ENCODE measurements at places on chromosomes 5 and 9.

DNA sequence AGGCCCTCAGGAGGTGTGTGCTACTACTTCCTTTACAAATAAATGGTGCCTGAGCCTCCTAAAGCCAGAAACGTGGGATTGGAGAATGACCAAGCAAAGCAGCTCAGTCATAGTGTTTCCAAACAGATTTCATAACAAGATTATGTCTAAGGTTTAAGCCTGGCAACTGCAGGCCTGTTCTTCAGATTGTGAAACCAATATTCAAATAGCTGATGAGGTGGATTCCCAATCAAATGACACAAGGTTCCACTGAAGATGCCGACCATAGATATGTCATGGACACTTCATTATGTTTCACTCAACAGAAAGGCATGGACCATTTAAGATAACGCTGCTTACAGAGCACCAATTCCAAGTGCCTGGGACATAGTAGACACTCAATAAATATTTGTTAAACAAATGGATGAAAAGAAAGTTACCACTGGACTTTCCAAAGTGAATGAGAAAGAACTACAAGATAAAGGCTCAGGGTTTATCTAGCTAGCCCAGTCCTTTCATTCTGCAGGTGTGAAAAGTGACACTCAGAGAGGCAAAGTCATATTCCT, 189.5 kb downstream of the ACTL7B start:
- no peak for DNase-seq

- no peak for DNase-seq
Observed at GRCh38 chr9:16319646-16320045, 550.8 kb downstream of the BNC2 start.

DNA sequence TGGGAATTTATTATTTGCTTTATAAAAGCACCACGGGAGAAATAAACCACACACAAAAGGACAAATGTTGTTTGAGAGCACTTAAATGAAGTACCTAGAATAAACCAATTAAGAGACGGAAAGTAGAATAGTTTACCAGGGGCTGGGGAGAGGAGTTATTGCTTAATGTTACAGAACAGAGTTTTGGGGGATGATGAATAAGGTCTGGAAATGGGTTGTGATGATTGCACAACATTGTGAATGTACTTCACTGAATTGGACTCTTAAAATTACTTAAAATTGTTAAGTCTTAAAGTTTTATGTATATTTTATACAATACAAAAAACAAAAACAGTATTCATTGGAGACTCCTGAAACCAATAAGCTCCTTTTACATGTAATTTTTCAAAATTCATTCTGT, 1.5 kb downstream of the ZBTB43 start:
- DNase-seq, result no peak

- no peak for DNase-seq
Observed at GRCh38 chr5:113233606-113234005, 201.2 kb downstream of the TSSK1B start.

DNA sequence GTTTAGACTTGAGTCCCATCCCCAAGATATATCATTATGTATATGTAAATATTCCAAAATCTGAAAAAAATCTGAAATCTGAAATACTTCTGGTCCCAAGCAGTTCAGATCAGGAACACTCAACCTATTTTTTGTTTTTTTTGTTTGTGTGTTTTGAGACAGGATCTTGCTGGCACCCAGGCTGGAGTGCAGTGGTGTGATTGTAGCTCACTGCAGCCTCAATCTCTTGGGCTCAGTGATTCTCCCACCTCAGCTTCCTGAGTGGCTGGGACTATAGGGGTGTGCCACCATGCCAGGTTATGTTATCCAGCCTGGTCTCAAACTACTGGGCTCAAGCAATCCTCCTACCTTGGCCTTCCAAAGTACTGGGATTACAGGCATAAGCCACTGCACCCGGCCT, 50.7 kb upstream of the TRAF1 start:
- no peak for DNase-seq

- no peak for DNase-seq
Observed at GRCh38 chr5:63919763-63920478, 42.3 kb downstream of the HTR1A start.

- no peak for DNase-seq
Observed at GRCh38 chr9:121707477-121708424, 56.3 kb downstream of the DAB2IP start.

GRCh38 chr5:56023296-56023695, 28.5 kb upstream of the IL6ST start:
- no peak for DNase-seq

DNA sequence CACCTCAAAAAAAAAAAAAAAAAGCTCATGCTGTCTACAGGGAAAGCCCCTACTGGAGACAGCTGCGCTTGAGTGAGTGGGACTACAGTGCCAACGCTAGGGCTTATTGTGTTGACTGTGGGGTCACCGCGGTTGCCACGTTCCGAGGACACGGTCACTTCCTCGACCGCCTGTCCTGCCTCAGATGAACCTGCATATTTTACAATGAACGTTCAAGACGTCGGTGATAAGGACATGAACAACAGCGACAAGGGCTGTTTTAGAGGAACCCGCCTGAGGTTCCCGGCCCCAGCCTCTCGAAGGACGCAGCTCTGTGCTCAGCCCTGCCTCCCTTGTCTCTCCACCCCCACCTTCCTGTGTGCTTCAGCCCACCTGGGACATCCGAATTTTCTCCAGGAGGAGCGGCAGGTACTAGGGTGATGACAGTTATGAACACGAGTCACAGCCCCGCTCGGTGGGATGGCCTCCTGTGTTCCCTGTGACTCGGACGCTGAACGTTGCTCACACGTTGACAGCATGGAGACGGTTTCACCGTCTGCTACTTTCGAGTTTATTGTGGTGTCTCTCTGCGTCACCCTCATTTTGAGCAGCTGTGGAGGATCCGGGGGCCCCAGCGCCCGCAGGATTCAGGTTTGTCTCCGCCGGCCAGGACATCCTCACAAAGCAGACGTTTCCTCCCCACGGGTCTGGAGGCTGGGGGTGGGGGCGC, 11.3 kb upstream of the DIPK1B start:
- no peak for DNase-seq

- DNase-seq, result no peak
Observed at GRCh38 chr9:126223798-126224531, 102.7 kb upstream of the MVB12B start.

DNA sequence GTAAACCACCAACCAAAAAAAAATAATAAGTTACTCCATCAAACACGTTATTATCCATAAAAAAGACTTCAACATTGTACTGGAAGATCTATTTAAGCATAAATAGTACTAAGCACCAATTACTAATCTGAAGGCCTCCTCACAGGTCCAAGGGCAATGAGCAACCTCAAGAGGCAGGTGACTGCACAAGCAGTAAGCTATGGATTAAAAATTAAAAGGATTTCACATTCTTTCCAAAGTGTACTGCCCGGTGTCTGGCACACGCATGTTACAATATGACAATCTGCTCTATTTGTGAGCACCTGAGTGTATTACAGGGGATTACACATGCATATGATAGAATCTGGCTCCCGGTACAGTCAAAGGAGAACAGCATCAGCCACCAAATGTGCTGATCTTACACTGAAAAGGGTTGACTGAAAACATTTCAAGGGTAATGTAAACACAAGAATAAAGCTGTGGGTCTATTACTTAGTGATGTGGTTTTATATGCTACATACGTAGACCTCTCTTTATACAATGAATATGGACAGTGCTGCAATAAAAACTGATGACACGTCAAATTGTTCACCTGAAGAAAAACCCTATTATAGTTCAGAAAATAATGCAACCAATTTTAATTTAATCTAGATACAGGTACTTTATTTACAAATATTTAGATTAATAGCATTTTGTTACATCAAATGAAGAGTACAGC, 22.8 kb downstream of the RAB14 start:
- no peak for DNase-seq

- no peak for DNase-seq
Observed at GRCh38 chr9:117232281-117232680, 182.6 kb downstream of the ASTN2 start.

DNA sequence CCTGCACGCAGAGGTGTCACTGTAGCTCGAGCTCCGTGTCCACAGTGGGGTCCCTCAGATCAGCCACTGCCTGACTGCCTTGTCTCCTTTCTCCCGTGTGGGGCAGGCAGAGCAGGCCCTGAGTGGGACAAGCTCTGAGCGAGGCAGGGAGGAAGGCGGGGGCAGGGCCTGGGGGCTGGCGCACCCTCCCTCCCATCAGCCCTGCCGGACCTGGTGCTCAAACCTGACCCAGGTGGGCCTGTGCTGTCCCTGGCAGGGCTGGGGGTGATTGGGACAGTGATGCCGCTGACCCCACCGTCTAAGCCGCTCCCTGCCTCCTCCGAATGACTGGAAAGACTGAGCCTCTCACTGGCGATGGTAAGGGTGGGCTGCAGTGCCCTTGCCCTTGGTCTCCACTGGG, 60.9 kb downstream of the KCNT1 start:
- DNase-seq, result no peak

DNA sequence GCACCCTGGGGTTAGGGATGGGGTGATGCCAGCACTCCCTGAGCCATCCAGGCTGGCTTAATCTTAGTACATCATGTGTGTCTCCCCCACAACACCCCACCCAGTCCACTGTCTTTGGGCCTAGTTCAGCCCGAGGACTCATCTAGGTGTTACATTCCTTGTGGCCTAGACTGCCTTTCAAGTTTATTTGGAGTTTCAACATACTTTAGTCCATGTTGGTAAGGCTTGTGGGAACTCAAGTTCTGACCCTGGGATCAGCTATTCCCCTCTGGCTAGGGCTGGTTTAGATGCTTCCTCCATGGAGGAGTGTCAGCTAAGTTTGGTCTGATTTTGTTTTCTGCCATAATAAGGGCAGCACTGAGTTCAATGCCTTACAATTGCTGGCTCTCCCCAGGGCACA, 302.4 kb downstream of the SMARCA2 start:
- no peak for DNase-seq

DNA sequence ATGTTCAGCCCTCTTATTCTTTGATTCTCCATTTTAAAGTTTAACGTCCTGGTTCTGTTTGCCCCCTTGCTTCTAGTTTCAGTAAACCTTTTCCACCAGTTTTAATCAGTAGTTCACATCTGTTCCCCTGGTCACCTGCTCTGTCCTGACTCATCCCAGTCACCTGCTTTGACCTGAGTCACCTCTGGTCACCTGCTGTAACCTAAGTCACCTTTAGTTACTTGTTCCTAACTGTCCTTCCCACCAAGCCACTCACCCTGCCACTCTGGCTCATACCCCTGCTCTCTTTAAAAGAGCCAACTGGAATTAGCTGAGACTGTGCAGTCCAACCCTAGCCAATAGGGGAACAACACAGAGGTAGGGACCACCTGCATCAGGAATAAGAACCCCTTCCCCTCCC, 43.0 kb downstream of the SEMA6A start:
- no peak for DNase-seq

- no peak for DNase-seq
Observed at GRCh38 chr5:121024416-121025311, 560.6 kb downstream of the PRR16 start.

- DNase-seq, result no peak
Observed at GRCh38 chr5:107636555-107636954, 34.2 kb downstream of the EFNA5 start.

DNA sequence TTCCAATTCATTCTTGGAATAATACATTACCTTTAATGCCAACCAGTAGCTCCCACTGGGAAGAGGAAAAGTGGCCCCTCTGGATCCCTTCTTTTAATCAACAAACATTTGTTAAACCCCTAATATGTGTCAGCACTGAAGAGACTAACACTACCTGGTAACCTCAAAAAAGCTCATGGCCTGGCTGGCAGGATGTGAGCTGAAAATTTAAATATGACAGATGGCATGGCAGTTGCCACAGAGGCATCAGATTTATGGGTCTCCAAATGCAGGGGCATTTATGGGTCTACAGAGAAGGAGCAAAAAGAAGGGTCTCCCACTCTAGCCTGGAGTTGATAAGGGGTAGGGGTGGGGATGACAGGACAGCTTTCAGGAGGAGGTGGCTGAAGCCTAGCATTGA, 12.5 kb downstream of the DNAH5 start:
- no peak for DNase-seq
